ENCODE measurements at places on chromosomes 6 and 20.

GRCh38 chr6:37339741-37340638 is 13.8 kb upstream of the RNF8 start:
- DNase-seq = no peak

DNA sequence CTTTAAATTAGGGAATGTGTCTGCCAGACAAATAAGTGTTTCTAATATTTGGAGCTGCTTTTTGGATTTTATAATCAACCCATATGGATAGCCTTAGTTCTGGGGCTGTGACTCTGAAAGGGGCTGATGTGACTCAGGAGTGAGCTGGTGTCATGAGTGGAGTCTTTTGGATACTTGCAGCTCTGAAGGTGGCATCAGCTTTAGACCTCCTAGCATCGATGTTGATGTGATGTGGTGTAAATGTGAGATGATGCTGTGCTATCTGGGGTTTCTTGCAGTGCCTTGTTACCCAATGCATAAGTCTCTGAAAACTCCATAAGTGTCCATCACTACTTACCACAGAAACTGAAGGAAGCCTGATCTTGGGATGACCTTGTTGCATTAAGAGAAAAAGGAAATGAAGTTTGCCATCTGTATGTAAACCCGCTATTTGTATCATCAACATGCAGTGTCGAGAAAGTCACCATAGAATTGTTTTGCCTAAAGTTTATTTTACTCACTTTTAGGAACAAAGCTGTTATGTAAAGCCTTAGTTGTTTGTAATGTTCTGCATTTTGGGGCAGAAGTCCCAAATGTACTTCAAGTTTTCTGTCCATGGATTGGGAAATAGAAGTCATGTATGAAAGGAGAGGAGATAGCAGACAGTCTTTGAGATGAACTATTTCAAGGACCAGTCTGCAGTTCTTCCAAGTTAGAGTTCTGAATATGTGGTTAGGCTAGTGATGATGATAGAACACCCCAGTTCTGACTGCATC is 8.0 kb downstream of the FOXO3 start:
- DNase-seq = no peak

DNA sequence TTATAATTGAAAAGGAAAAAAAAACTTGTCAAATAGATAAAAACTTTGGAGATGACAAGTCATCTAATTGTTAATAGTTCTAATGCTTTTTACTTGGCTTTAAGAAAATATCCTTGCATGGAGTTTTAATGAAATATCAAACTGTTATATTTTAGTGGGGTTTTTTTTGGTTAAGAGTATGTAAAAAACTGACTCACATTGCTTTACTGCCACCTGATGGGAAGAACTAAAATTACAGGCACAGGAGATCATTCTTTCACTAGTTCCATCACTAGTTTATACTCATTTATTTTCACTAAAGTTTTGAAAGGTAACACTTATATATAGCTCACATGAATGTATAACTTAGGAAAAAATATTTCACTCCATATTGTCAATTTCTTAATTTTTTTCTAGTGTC is 309.1 kb downstream of the LMBRD1 start:
- DNase-seq = no peak

DNA sequence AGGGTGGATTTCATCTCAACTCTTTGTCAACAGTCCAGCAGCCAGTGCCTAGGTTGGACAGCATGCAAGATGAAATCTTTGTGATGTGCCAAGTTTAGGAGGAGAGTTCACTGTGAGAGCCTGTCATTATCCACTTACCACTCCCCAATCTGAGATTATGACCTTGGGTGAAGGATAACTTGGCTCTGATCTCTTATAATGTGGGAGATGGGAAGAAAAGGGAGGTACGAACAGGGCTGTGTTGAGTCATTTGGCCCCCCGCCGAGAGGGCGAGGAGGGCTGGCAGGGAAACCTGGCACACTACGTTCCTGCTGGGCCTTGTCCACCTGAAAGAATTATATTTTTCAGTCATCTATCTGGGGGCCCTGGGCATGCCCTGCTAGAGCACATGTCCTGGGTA is 35.8 kb downstream of the LAMA4 start:
- no peak for DNase-seq

GRCh38 chr6:134240665-134241431 is 77.1 kb downstream of the SGK1 start:
- DNase-seq = peak; percentile 35

- no peak for DNase-seq
Observed at GRCh38 chr6:9554806-9555205, 860.1 kb downstream of the TFAP2A start.

DNA sequence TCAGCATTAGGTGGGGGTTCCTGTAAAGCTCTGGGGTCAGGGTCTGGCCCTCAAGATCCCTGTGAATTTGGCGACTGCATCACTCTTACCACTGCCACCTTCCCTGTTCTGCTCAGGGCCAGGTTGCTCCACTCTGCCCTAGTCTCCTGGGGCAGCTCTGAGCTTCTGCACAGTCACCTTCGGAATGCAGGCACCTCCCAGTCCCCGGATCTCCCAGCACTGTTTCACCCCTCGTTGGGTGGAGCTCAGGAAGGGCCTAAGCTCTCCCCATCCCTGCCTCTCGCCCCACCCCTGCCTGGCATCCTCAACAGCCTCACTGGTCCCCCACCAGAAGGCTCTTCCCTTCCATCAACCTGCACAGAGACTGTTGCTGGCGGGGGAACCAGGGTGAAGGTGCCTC is 46.2 kb downstream of the YTHDF1 start:
- DNase-seq = no peak

DNA sequence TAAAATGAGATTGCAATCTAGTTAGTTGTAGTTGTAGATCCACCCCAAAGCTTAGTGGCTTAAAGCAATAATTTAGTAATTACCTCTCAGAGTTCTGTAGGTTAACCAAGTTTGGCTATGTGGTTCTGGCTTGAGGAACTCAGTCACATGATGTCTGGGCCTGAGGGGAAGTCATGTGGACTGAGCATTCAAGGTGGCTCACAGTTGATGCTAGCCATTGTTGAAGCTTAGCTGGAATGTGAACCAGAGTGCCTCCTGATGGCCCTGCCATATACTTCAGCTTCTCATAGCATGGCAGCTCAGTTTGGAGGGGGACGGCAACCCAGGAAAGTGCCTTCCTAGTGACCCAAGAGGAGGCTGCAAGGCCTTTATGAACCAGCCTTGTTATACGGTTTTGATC is 263.2 kb upstream of the RNF217 start:
- DNase-seq = no peak

GRCh38 chr6:122832459-122832858 is 43.4 kb downstream of the SMPDL3A start:
- no peak for DNase-seq

DNA sequence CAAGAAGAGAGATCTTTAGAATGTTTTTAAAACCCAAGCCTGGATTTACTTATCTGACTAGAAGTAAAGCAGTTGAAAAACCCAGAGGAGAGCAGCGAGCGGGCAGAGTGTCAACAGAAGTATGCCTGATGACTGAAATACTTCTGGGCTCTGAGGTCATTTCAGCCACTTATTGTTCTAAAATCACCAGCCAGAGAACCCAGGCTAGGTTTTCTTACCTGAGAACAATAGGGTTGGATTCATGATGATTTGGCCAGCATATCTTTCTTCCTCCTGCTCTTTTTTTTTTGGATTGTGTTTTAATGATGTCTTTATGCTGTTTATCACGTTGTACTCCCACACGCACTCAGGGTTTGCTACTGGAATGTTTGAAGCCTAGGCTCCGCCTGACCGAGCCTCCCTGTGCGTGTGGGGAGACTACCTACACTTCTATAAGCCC is 63.0 kb upstream of the KIF25 start:
- DNase-seq = no peak

DNA sequence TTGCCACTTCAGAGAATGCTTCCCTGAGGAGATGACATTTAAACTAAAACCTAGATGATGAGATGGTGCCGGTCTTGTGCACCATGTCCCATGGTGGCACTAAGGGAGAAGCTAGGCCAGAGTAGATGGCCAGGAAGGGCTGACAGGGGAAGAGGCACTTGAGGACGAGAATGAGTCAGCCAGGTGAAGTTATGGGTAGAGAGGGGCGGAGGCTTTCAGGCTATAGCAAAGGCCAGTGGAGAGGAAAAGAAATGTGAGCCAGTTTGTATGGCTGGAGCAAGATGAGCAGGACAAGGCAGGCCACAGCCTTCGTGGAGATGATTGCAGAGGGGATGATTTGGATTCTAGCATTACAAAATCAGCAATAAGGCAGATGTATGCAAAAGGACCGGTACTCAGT is 44.7 kb upstream of the ADGRF4 start:
- DNase-seq = no peak

GRCh38 chr6:28985462-28986164 is 19.5 kb downstream of the ZNF311 start:
- no peak for DNase-seq

DNA sequence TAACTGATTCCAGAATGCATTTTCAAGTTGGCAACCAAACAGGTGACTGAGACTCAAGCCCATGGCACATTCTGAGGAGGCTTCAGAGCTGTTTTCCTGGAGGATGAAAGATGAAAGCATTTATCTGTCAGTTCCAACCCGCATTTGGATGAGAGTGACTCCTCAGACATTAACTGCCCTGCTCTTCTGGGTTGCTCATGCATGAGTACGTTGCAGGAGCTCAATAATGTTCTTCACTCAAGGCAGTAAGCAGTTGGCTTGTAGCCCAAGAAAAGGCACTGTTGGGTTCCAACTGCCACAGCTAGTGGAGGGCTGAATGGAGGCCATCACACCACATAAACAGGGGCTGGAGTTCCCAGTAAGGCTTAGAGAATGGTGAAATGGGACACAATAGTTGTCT is 155.3 kb downstream of the FUT9 start:
- DNase-seq = no peak

GRCh38 chr6:53297004-53297403 is 51.7 kb downstream of the ELOVL5 start:
- no peak for DNase-seq

DNA sequence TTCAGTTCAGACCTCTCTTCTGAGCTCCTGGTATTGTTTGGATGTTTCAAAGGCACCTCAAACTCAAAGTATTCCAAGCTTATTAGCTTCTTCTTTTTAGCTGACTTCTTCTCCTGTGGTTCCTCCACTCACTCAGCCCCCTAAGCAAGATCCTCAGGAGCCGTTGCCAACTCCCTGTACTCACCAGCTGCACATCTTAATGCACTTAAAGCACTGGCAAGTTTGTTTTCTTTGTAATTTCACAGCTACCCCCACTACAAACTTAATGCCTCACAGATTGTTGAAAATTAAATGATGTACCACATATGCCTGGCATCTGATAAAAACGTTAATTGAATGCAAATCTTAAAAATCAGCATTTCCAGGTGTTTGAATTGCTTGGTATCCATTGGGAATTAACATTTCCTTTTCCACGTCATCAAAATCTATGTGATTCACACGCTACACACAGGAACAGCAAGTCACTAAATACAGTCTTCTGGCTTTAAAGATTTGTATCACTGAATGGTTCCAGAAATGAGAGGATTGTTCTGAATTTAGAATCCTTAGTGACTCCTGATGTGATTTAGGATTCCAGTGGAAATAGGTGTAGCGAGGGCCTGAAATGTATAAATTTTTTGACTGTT is 24.5 kb downstream of the CALHM6 start:
- no peak for DNase-seq

DNA sequence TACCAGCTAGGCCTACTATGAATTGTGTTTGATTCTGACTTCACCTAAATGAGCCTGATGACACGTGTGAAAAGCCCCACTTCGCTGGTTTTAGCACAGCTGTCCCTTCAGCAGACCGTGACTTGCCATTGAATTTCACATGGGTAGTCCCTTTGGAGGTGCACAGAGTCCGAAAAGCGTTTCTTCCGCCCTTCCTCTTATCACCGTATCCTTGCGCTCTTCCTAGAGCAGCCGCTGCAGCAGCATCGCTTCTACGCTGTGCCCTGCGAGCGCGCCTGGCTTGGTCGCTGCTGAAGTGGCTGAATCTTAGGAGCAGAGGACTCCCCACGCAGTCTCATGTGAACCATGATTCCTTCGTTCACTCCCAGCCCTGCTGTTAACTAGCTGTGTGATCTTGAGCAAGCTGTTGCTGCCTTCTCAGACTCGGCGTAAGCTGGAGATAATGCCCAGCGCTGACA is 127.0 kb downstream of the PACRG start:
- no peak for DNase-seq

DNA sequence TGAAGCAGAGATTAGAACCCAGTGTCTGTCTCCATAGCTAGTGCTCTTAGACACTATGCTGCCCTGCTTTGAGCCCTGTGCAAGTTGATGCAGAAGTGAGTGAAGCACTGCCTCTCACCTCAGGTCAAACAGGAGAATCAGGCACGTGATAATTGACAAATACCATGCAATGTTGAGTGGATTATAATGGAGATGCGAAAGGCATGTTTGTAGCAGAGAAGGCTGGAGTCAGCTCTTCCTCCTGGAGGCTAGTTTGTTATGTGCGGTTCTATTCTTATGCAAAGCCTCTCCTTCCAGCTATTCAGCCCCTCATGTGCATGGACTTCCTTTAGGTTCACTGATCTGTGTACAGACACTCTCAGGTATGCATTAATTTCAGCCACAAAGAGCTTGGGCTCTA is 108.5 kb downstream of the MANEA start:
- DNase-seq = no peak

DNA sequence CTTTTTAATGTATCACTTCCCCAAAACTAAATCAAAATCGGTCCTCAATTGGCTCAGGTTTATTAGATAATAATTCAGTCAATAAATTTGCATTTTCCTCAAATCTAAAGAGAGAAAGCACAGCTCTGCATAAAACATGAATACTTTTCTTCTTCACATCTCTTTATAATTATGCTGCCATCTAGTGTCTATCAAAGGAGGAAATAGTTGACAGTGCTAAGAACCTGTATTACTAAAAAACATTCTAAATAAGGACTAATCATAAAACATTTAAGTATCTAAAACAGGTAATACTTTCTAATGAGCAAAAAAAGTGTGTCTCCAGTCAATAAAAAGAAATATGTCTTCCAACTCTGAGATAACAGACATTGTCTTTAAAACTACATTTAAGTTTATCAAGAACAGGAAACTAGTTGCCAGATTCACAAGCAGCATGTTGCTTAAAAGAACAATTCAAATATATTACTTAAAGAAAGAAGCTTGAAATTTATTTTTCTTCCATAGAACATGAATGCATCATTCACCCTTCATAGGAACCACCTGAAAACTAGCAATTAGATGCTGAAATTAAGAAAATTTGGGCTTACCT is 56.5 kb upstream of the DST start:
- no peak for DNase-seq

- no peak for DNase-seq
Observed at GRCh38 chr6:153012856-153013255, 10.3 kb upstream of the MTRF1L start.

GRCh38 chr6:138017166-138017757 is 90.0 kb downstream of the PERP start:
- no peak for DNase-seq

GRCh38 chr20:31473331-31474096 is 1.4 kb downstream of the DEFB124 start:
- no peak for DNase-seq

DNA sequence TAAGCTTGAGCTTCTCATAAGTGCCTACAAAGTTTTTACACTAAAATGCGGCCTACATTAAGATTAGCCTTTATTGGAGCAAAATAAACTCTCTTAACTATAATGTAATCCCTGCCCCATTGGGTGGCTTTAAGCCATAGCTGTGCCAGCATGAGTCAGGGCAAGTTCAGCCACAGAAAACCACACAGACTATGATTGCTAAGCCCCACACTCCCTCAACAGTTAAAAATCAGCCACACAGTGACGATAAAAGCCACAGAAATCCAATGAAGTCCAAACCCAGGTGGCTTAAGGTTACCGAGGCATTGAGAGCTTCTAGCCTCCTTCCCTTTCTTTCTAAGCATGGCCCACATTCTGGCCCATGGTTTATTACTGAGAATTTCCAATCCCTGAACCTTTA is 61.6 kb downstream of the GRM1 start:
- no peak for DNase-seq

Data from activated T-cell treated with anti-CD3 and anti-CD28 coated beads for 48 hours (primary cell).